ENCODE measurements at places on chromosomes 16 and 17. TPM values are rescaled to one million over a fixed set of nuclear protein-coding genes. Genes with fewer than 3 reads are reported as not detected.

The OTOP3 gene
- total RNA-seq = not detected

The MPO gene
- total RNA-seq = 0.17 TPM

The ETV4 gene
- total RNA-seq = 1.5 TPM

The ITGAX gene
- 0.17 TPM for total RNA-seq

The SMPD3 gene
- total RNA-seq = 0.33 TPM

The TNFRSF17 gene
- total RNA-seq = not detected

The AANAT gene
- 0.17 TPM for total RNA-seq

The FA2H gene
- total RNA-seq = not detected

The DHX40 gene
- total RNA-seq = 90.2 TPM

The PRSS53 gene
- 2.5 TPM for total RNA-seq

The PTX4 gene
- 0.29 TPM for total RNA-seq

The MYO1D gene
- total RNA-seq = 33.5 TPM

The CDH5 gene
- not detected for total RNA-seq

The C17orf50 gene
- not detected for total RNA-seq

The EPN3 gene
- total RNA-seq = under 0.01 TPM

The EXOC3L1 gene
- total RNA-seq = not detected
